ENCODE measurements at places on chromosomes 13 and 19. TPM values are rescaled to one million over a fixed set of nuclear protein-coding genes. Genes with fewer than 3 reads are reported as not detected.

The CEACAM4 gene
- polyA plus RNA-seq, result 0.10 TPM

The CERS1 gene
- 5.3 TPM for polyA plus RNA-seq

The OR7G1 gene
- polyA plus RNA-seq, result not detected

The PRX gene
- polyA plus RNA-seq, result 14.7 TPM

The IZUMO2 gene
- 1.3 TPM for polyA plus RNA-seq

The PSG3 gene
- not detected for polyA plus RNA-seq

The ATP4A gene
- not detected for polyA plus RNA-seq

The F7 gene
- polyA plus RNA-seq, result 0.88 TPM

The FFAR2 gene
- 0.25 TPM for polyA plus RNA-seq

The MAP4K1 gene
- polyA plus RNA-seq, result 4.5 TPM

The CASP14 gene
- not detected for polyA plus RNA-seq

The VAV1 gene
- polyA plus RNA-seq, result 2.3 TPM

The CYTH2 gene
- 87.8 TPM for polyA plus RNA-seq

The PINLYP gene
- 20.5 TPM for polyA plus RNA-seq

The SPRYD7 gene
- polyA plus RNA-seq, result 19.0 TPM

The WBP4 gene
- polyA plus RNA-seq, result 26.0 TPM

The ZNF665 gene
- polyA plus RNA-seq, result 14.5 TPM

The TPM4 gene
- 592 TPM for polyA plus RNA-seq

The ZFR2 gene
- polyA plus RNA-seq, result 0.24 TPM

The USHBP1 gene
- 9.5 TPM for polyA plus RNA-seq

The ZNF235 gene
- 12.3 TPM for polyA plus RNA-seq

The RDH8 gene
- polyA plus RNA-seq, result not detected

The PDX1 gene
- not detected for polyA plus RNA-seq

The NFKBIB gene
- 6.0 TPM for polyA plus RNA-seq

The ZNF575 gene
- polyA plus RNA-seq, result 2.2 TPM

The KLK15 gene
- polyA plus RNA-seq, result not detected

The SPTBN4 gene
- 0.73 TPM for polyA plus RNA-seq

The FSTL3 gene
- 9.7 TPM for polyA plus RNA-seq

The MTUS2 gene
- 0.45 TPM for polyA plus RNA-seq

The OXGR1 gene
- polyA plus RNA-seq, result 0.36 TPM

The NKPD1 gene
- 0.12 TPM for polyA plus RNA-seq

The CCDC169 gene
- 9.2 TPM for polyA plus RNA-seq

The SIGLEC5 gene
- polyA plus RNA-seq, result not detected

The PEAK3 gene
- 0.11 TPM for polyA plus RNA-seq

The LGALS7B gene
- not detected for polyA plus RNA-seq

The CACNG6 gene
- polyA plus RNA-seq, result 0.43 TPM

The SYCN gene
- not detected for polyA plus RNA-seq

The CEACAM16 gene
- not detected for polyA plus RNA-seq

The CERS4 gene
- polyA plus RNA-seq, result 59.8 TPM

The TPGS1 gene
- 5.0 TPM for polyA plus RNA-seq

The CACNA1A gene
- polyA plus RNA-seq, result 4.3 TPM

The PDE4C gene
- 3.3 TPM for polyA plus RNA-seq

The TLE2 gene
- polyA plus RNA-seq, result 142 TPM

The ZFP14 gene
- polyA plus RNA-seq, result 12.8 TPM

The FFAR3 gene
- 0.29 TPM for polyA plus RNA-seq

The ELSPBP1 gene
- polyA plus RNA-seq, result not detected

The KCNN4 gene
- polyA plus RNA-seq, result 2.6 TPM

The CD33 gene
- polyA plus RNA-seq, result 3.7 TPM

The COX7A1 gene
- polyA plus RNA-seq, result 25.5 TPM

The ATP8A2 gene
- polyA plus RNA-seq, result 9.1 TPM

Measured in right lung (tissue), 10 donors.